Muscle of arm (tissue), 14 donors: ENCODE measurements at places on chromosomes 2 and 18. TPM values are rescaled to one million over a fixed set of nuclear protein-coding genes. Genes with fewer than 3 reads are reported as not detected.
A peak's percentile ranks its signal among the peaks of the same experiment; 100 is the strongest.

The DHRS9 gene
- 0.55 TPM for polyA plus RNA-seq

The LCT gene
- not detected for polyA plus RNA-seq

The HMSD gene
- not detected for polyA plus RNA-seq

The LRRTM4 gene
- 0.50 TPM for polyA plus RNA-seq

The UPP2 gene
- not detected for polyA plus RNA-seq

The RBKS gene
- 1.7 TPM for polyA plus RNA-seq

The TMEM200C gene
- not detected for polyA plus RNA-seq

The SLC30A3 gene
- polyA plus RNA-seq: not detected

The DSEL gene
- polyA plus RNA-seq: 21.4 TPM

DNA sequence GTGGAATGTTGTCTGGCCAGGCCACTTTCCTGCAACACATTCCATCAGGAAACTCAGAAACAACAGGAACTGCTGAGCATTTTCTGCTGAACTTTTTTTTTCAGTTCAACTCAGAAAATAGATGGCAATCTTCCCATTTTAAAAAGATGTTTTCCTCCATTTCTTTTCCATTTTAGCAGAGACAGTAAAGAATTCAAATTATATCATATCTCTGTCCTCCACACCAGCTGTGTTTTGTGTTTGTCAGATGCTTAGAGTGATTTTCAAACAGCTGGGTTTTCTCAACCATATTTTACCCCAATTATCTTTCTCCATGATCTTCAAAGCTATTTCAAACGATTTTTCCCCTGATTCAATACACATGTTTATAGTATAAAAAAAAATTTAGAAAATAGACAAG is 713.4 kb downstream of the LRRTM4 start:
- DNase-seq: peak; percentile 1

DNA sequence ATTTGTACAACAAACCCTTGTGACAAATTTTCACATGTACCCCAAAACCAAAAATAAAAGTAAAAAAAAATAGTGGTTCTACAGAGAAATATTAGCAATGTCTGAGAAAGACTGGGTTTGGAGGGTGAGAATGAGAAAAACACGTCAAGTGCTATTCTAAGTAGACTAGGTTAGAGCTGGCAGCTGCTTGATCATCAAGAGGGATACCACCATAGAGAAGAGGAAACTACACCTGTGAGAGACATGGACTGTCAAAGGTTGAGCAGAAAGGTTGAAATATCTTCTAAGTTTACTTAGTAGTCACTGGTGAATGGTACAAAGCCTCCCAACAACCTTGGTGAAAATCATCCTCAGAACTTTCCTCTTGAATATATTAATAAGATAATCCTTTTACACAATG is 126.9 kb upstream of the ITGA4 start:
- DNase-seq: no peak

GRCh38 chr2:86305195-86305914 is 32.1 kb downstream of the REEP1 start:
- no peak for DNase-seq

- no peak for DNase-seq
These were observed 19.6 kb upstream of the RPL31 start for GRCh38 chr2:100982431-100982861.

DNA sequence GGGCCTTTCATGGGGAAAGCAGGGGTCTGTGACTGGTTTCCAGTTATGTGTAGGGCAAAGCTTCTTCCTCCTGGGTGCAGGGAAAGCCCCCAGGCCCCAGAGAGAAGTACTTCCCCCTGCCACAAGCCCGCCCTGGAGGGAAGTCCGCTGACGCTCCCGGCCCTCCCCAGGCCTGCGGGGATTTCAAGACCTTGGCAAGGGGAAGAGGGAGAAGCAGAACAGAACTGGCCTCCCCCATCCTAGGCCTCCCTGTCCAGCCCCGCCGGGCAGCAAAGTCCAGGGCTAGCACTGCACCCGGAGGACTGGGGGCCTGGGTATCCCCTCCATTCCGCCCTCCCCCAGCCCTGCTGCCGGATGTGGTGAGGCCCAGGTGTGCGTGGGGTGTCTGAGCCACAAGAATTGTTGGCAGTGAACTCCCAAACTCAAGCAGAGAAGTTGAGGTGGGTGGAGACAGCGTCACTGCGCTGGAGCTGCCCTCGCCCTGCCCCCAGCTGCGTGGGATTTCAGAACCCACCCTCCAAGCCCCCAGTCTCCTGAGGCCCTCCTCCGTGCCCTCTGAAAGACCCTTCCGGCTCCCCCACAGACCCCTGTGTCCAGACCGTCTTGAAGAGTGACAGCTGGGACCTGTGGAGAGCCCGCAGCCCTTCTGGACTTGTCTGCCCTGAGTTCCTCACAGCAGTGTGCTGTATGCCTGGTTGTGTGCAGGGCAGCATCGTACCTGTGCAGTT is 1.1 kb upstream of the DUSP2 start:
- peak; percentile 36 for DNase-seq

GRCh38 chr2:223941579-223942277 is 3.4 kb downstream of the WDFY1 start:
- no peak for DNase-seq

- DNase-seq: no peak
These were observed 763.1 kb downstream of the BCL11A start for GRCh38 chr2:59790186-59791003.

- DNase-seq: no peak
These were observed 99.3 kb downstream of the ASB1 start for GRCh38 chr2:238525990-238526389.

GRCh38 chr2:19689646-19690168 is 212.1 kb downstream of the TTC32 start:
- DNase-seq: no peak

GRCh38 chr2:88885679-88886416 is 194.4 kb downstream of the RPIA start:
- no peak for DNase-seq

GRCh38 chr18:28175930-28176697 is 816 bp downstream of the CDH2 start:
- DNase-seq: no peak

GRCh38 chr2:9261231-9261883 is 54.7 kb downstream of the ASAP2 start:
- peak; percentile 84 for DNase-seq

- DNase-seq: no peak
These were observed 8.9 kb downstream of the EMILIN2 start for GRCh38 chr18:2855560-2856350.

- DNase-seq: peak; percentile 46
These were observed 106.4 kb downstream of the POLR1A start for GRCh38 chr2:85999061-85999831.

- DNase-seq: no peak
These were observed 34.4 kb upstream of the DARS1 start for GRCh38 chr2:136019825-136020224.

GRCh38 chr2:40049781-40050180 is 270.7 kb upstream of the THUMPD2 start:
- no peak for DNase-seq

GRCh38 chr2:190270298-190270697 is 49.3 kb downstream of the HIBCH start:
- no peak for DNase-seq

DNA sequence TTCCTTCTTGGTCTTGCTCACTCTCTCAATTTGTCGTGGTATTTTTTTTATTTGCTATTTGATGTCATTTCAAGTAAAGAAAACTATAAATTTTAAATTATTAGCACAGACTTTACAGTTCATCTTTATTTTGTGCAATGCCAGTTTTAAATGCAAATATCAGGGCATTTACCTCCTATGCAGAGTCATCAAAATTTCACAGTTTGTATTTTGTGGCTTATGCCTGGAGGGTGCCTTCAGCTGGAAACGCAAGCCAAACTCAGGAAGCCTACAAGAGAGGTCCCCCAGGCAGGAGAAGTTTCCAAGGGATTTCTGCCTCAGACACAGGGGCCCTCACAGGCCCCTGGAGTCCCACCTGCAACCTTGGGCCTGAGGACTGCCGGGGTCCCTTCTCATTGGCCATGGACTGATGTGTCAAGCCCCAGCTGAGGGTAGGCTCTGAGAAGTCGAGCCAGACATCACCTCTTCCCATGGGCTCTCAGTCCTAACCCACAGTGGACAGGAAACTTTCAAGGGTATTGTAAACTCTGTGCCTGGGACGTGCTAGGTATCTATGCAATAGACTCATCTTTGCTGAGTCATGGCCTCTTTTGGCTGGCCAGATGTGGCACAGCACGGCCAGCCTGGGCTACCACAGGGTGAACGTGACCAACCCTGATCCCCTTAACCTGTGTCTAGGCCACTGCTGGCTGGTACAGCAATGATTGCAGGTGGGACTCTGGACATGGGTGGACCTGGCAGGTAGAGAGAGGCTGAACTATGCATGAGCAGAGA is 236.5 kb downstream of the CELF4 start:
- no peak for DNase-seq

- DNase-seq: no peak
These were observed 5.5 kb downstream of the SIX3 start for GRCh38 chr2:44947028-44947375.
